ENCODE measurements at places on chromosomes 16 and 17.

DNA sequence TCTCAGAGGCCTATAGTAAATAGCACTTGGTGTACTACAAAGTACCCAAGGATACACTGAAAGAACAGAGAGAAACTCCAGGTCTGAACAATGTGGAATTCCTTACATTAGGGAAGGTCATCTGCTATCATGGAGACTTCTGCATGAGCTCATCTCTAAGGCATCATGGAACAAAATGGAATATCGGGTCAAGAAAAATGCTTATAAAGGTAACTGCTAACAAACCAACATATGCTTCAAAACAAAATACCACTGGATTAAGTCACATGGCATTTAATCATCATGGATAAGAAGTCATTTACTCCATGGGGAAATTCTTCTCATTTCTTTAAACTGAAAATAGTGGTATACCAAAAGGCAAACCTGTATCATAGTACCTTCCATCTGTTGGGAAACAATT is 34.2 kb downstream of the TXNDC11 start:
- DNase-seq = no peak

GRCh38 chr16:67077871-67078270 is 31.9 kb upstream of the PHAF1 start:
- DNase-seq = no peak

- no peak for DNase-seq
Observed at GRCh38 chr17:50196826-50197225, 4.6 kb downstream of the COL1A1 start.

DNA sequence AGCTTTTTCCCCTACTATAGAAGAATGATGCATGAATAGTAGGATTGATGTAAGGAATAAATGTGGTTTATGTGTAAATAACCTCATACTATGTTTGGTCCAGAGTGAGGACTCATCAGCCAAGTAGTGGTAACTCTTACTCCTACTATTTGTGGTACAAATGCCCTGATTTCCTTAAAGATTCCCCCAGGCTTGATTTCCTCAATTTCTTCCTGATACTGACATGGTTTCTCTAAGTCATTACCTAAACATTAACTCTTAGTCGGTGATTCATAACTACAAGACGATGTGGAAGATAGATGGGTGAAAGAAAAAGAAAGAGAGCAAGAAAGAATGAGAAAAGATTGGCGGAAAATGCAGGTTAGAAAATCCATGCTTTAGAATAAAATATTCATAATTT is 17.2 kb upstream of the MYOCD start:
- DNase-seq = no peak

- DNase-seq = no peak
Observed at GRCh38 chr17:28071891-28072606, 29.6 kb downstream of the NLK start.

DNA sequence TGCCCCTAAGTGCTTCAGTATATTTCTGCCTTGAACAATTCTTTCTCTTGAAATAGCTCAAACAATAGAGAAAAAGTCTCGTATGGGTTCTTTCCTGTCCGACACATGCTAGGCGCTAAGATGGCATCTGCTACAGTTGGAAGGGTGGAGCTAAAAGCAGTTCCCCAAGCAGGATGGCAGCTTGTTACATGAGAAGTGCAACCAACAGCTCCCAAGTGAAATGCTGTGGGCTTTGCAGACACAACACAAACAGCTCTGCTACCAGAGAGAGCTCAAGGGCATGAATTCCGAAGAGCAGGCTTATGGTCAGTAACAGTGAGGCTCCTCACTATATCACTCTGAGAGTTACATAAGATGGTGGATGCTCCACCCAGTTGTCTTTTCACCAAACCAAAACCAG is 83.8 kb downstream of the VPS53 start:
- no peak for DNase-seq

DNA sequence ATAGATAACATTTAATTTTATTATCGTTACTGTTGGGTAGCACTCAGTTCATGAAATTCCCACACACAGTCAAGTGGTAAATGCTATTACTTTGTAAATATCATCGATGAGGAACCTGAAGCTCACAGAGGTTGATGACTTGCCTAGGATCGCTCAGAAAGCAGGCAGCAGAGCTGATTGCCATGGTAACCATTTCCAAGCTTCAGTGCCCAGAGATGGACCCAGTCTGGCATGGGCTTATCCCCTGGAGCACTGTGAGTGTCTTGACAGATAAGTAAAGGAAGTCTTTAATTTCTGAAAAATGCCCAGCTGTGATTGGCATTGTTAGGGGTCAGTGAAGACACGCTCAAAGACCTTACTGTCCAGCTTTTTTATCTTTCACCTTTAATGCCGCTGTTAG is 95.0 kb downstream of the PRKCB start:
- DNase-seq = no peak

DNA sequence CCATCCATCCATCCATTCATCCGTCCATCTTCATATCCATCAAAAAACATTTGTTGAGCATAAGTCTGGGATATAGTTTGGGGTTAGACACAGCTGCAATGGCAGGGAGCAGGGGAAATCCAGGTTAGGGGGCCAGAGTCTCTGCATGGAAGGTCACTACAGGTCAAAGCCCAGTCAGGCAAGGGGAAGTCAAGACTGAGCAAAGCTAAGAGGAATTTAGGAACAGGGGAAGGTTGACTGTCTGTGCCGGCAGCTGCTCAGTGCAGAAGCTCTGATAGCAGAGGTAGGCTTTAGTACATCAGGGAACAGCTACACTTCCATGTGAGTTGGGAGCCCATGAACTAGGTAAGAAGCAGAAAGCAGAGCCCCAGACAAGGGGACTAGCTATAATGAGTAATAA is 68.1 kb downstream of the IRF8 start:
- no peak for DNase-seq

GRCh38 chr17:81712468-81713003 is 452 bp downstream of the SLC25A10 start:
- no peak for DNase-seq

- DNase-seq = no peak
Observed at GRCh38 chr17:80729761-80730160, 185.1 kb downstream of the RPTOR start.

DNA sequence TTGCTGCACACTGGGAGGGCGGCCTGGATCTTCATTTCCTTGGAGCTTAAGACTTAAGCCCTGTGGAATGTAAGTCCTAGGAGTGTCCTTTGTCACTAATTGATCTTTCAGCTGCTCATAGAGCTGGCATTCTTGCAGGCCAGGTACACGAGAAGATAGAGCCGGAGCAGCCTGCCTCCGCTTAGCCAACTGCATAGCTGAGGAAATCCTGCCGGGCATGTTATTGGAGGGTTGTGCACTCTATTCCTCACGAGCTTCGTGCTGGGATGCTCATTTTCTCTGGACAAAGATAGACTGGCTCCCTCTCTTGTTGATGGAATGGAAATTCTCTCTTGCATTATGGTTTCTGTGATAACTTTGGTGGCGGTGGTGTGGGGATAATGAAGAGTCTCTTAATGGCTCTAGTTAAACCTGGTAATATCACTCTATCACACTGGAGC is 76.9 kb downstream of the RPA1 start:
- DNase-seq = no peak

GRCh38 chr16:86959091-86959651 is 358.0 kb downstream of the C16orf95 start:
- DNase-seq = no peak

DNA sequence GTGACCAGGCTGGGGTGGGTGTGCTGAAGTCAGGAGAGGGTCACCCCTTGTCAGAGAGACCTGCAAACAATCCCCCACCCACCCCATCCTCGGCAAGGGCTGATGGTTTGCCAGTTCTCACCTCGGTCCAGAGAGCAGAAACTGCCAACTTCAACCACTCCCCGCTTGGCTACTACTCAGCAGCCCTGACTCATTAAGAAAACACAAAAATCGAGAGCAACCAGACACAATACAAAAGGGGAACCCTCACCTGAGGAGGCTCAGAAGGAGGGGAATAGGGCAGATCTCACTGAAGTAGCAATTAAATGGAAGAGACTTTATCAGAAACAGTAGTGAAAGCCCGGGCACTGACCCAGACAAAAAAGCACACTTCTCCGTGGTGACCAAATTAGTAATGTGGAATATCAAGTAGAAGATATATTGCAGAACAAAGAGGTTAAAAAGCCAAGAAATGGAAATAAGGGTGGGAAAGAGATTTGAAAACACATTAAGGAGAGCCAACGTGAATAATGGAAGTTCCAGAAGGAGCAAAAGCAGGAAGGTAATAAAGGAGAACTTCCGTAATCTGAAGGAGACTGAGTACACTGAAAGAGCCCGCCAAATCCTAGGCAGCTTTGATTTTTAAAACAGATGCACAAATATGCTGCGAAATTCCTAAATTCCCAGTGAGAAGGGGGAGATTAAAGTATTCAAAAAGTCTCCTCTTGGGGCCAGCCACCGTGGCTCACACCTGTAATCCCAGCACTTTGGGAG is 23.6 kb downstream of the CENPV start:
- no peak for DNase-seq

Measured in activated naive CD4-positive, alpha-beta T cell treated with anti-CD3 and anti-CD28 coated beads, Interleukin-2, amount 50 U/mL, for 72 hours (primary cell).